ENCODE measurements at places on chromosomes 2 and 18. TPM values are rescaled to one million over a fixed set of nuclear protein-coding genes. Genes with fewer than 3 reads are reported as not detected.
A peak's percentile ranks its signal among the peaks of the same experiment; 100 is the strongest.

- no peak overlapping the region for H3K4me3 ChIP-seq
- no peak for DNase-seq
- no peaks in the 10 kb centered on the region for H3K27me3 ChIP-seq
- no peak overlapping the region for H3K27ac ChIP-seq
These were observed 70.8 kb upstream of the NOSTRIN start for GRCh38 chr2:168731616-168732015.

DNA sequence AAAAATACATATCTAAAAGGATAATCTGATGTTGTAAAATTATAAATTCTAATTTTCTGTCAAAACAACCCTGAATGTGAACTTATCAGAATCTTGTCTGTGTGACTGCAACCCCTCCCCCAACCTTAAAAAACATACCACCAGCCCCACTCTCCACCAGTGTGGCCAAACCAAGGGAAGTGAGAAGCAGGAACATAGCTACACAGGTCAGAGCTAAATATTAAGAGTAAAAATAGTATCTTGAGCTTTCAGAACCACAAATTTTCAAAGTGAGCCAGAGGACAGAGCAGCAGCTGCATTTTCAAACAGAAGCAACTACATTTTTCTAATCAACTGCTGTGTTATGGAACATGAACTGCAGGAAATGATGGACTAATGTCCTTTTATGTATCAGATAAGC is 156.7 kb downstream of the SLC4A10 start:
- no peak for DNase-seq
- H3K4me3 ChIP-seq: no peak overlapping the region
- H3K4me1 ChIP-seq: no peaks in the 10 kb centered on the region

DNA sequence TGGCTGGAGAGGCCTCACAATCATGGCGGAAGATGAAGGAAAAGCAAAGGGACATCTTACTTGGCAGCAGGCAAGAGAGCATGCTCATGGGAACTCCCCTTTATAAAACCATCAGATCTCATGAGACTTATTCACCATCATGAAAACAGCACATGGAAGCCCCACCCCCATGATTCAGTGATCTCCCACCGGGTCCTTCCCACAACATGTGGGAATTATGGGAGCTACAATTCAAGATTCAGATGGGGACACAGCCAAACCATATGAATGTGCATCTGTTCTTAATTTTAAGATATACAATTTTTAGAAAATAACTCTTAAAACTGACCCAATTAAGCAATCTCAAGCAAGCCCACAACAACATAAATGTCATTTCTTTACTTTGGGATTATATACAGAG is 12.6 kb downstream of the C18orf63 start:
- H3K27me3 ChIP-seq: no peaks in the 10 kb centered on the region
- no peak overlapping the region for H3K4me3 ChIP-seq
- no peak overlapping the region for H3K27ac ChIP-seq
- no peak for DNase-seq

- no peak for DNase-seq
- no peaks in the 10 kb centered on the region for H3K27me3 ChIP-seq
- no peaks in the 10 kb centered on the region for H3K36me3 ChIP-seq
- H3K4me1 ChIP-seq: no peaks in the 10 kb centered on the region
These were observed 62.9 kb downstream of the RPL31 start for GRCh38 chr2:101064868-101065549.

DNA sequence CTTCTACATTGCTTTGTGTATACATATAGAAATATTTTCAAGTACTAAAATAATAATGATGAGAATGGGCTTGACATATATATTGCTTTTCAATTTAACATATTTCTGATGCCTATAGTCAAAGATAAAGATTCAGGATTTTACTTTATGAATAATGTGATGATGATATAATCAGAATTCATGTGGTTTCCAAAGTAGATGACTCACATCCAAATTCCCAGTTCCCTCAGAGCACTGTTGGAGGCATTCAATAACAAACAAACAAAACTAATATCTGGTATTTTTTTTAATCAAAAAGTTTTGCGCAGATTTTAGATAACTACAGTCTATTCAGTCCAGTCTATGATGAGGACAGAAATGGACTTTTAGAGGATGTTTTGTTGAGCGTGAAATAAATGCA is 2094.5 kb upstream of the CELF4 start:
- H3K36me3 ChIP-seq: no peaks in the 10 kb centered on the region
- DNase-seq: no peak
- no peaks in the 10 kb centered on the region for H3K4me1 ChIP-seq
- H3K4me3 ChIP-seq: no peak overlapping the region
- no peaks in the 10 kb centered on the region for H3K27me3 ChIP-seq
- H3K27ac ChIP-seq: no peak overlapping the region

GRCh38 chr2:227325839-227326195 is 766 bp downstream of the MFF start:
- H3K36me3 ChIP-seq: no peaks in the 10 kb centered on the region
- H3K27ac ChIP-seq: peak overlapping the region; percentile 72

- no peaks in the 10 kb centered on the region for H3K27me3 ChIP-seq
- peaks cover 3% of the 10 kb centered on the region for H3K36me3 ChIP-seq
- no peaks in the 10 kb centered on the region for H3K4me1 ChIP-seq
These were observed 86.6 kb downstream of the FAM228A start for GRCh38 chr2:24261441-24261840.

DNA sequence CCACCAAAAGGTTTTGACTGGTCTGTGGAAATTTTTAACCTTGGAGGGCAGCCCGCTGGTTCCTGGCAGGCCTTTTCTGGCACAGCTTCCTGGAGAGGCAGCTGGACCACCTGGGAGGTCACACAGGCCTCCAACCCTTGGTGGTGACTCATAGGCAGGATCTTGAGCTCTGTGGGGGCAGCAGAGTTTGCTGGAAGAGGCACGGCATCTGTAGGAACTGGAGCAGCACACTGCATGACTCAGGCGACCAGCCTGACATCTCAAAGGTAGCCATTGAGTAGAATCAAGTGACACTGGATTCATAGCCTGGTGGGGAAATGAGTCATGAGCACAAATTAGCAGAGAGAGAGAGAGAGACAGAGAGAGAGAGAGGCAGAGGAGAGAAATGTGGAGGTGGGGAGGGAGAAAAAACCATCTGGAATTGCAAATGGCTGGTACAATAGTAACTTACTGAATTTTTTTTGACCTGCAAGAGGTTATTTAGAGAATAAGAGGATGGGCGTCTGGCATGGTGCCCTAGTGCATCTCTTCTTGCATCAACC is 57.4 kb downstream of the TRPM8 start:
- H3K27me3 ChIP-seq: no peaks in the 10 kb centered on the region
- DNase-seq: no peak
- no peaks in the 10 kb centered on the region for H3K4me1 ChIP-seq
- H3K4me3 ChIP-seq: no peak overlapping the region
- H3K27ac ChIP-seq: no peak overlapping the region

DNA sequence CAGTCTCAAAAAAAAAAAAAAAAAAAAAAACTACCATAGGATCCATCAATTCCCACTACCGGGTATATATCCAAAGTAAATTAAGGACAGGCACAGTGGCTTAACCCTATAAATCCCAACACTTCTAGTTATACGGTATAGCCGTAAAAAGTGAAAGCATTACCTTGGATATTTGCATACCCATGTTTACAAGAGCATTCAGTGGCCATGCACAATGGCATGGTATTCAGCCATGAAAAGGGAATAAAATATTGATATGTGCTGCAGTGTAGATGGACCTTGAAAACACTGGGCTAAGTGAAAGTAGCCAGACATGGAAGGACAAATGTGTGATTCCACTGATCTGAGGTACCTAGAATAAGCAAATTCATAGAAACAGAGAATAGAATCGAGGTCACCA is 111.8 kb upstream of the CAB39 start:
- peaks cover 37% of the 10 kb centered on the region for H3K4me1 ChIP-seq
- DNase-seq: no peak
- no peak overlapping the region for H3K4me3 ChIP-seq
- no peaks in the 10 kb centered on the region for H3K27me3 ChIP-seq
- no peak overlapping the region for H3K27ac ChIP-seq
- no peaks in the 10 kb centered on the region for H3K36me3 ChIP-seq

DNA sequence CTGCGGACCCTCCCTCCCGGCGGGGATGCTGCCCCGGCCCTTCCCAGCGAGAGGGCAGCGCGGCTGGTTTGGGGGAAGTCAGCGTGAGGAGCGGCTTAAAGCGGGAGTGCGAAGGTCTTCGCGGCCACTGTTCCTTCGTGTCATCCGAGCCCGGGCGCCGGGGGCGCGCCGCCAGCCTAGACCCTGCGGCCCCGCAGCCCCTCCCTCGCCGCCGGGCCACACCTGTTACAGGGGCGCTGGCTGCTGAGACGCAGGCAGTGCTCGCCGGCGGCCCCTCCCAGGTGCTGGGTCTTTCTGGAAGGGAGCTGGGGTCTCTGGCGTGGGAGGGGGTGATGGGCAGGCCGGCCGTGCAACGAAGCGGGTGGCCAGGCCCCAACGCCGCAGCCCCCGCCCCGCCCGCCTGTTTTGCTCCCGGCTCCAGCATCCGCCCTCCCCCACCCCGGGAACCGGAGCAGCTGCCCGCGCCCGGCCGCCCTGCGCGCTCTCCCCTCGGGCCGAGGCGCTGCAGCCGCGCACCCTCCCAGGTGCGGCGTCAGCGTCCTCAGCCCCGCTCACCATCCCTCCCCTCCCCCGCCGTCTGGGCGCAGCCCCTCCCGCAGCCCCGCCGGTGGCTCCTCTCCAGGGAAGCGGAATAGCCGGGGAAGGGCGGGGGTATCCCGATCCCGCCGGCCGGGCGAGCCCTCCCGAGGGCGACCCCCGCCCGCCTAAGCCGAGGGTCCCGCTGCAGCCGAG is 727 bp downstream of the KIF1A start:
- H3K27ac ChIP-seq: no peak overlapping the region
- no peak for DNase-seq
- no peaks in the 10 kb centered on the region for H3K36me3 ChIP-seq
- H3K27me3 ChIP-seq: peaks cover 61% of the 10 kb centered on the region
- peaks cover 4% of the 10 kb centered on the region for H3K4me1 ChIP-seq

GRCh38 chr2:7866825-7867224 is 815.0 kb upstream of the ID2 start:
- H3K4me1 ChIP-seq: peaks cover 5% of the 10 kb centered on the region
- no peak for DNase-seq
- H3K4me3 ChIP-seq: no peak overlapping the region
- H3K36me3 ChIP-seq: no peaks in the 10 kb centered on the region
- H3K27me3 ChIP-seq: no peaks in the 10 kb centered on the region

GRCh38 chr18:60965856-60966255 is 367.4 kb upstream of the CDH20 start:
- H3K27me3 ChIP-seq: no peaks in the 10 kb centered on the region
- no peak overlapping the region for H3K27ac ChIP-seq
- H3K36me3 ChIP-seq: no peaks in the 10 kb centered on the region
- no peak for DNase-seq
- no peaks in the 10 kb centered on the region for H3K4me1 ChIP-seq

DNA sequence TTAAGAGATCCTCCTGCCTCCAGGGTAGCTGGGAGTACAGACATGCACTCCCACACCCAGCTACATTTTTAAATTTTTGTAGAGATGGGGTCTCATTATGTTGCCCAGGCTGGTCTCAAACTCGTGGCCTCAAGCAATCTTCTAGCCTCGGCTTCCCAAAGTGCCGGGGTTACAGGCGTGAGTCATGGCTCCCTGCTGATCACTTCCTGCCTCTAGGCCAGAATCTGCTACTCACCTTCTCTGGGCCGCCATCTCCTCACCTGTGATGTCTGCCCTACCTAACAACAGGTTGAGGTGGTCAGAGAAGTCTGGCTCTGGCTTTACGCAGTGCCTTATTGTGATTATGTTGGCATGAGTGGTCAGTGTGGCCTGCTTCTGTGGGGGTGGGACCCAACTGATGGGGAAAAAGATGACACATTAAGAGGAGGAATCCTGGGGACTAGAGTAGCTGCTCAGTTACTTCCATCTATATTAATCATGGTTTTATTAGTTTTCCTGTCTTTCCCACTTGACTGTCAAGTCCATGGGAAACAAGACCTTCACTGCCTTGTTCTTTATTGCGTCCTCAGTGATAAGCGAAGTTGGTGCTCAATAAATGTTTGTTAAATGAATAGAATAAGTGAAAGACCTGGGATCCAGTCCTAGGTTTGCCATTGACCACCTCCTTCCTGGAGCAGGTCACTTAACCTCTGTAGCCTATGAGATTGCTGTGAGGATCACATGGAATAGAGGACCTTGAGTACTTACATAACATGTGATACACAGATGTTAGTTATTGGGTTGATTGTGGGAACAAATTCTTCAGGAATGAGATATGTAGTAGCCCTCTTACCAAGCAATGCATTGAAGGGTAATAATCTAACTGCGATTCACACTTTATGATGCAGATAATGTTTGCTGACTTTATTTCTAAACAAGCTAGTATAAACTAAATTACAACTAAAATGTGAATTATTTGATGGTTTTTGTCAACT is 15.7 kb downstream of the KCTD1 start:
- H3K27ac ChIP-seq: no peak overlapping the region
- H3K36me3 ChIP-seq: no peaks in the 10 kb centered on the region
- DNase-seq: no peak
- no peaks in the 10 kb centered on the region for H3K27me3 ChIP-seq
- H3K4me3 ChIP-seq: no peak overlapping the region

GRCh38 chr2:200188876-200189275 is 117.6 kb upstream of the SPATS2L start:
- H3K4me1 ChIP-seq: no peaks in the 10 kb centered on the region
- no peaks in the 10 kb centered on the region for H3K27me3 ChIP-seq
- no peak for DNase-seq
- no peaks in the 10 kb centered on the region for H3K36me3 ChIP-seq
- H3K27ac ChIP-seq: no peak overlapping the region
- H3K4me3 ChIP-seq: no peak overlapping the region

- no peaks in the 10 kb centered on the region for H3K27me3 ChIP-seq
- DNase-seq: no peak
- H3K27ac ChIP-seq: no peak overlapping the region
- H3K36me3 ChIP-seq: no peaks in the 10 kb centered on the region
- H3K4me1 ChIP-seq: peaks cover 45% of the 10 kb centered on the region
These were observed 372.2 kb upstream of the HS6ST1 start for GRCh38 chr2:128690869-128691268.

DNA sequence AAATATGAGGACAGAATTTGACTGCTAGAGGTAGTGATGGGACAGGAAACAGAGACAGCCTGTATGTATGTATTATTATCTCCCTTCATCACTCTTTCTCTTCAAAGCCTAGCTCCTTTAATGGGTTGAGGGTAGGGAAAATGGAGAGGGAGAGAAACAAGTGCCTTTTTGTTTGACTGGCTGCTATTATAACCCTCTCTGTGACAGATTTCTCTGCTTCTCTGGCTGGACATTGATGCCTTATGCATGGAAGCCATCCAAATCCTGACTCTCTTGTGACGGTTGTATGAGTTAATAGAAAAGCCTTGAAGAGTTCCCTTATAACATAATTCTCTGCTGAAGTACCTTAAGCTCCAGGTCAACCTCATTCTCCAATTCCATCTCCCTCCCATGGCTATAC is 118.5 kb upstream of the COL5A2 start:
- H3K4me3 ChIP-seq: no peak overlapping the region
- H3K36me3 ChIP-seq: no peaks in the 10 kb centered on the region
- DNase-seq: no peak
- H3K27me3 ChIP-seq: no peaks in the 10 kb centered on the region
- H3K4me1 ChIP-seq: peaks cover 22% of the 10 kb centered on the region

Gene DSG1
- 0.61 TPM for total RNA-seq

Gene AMER3
- total RNA-seq: under 0.01 TPM

Gene ALKAL2
- total RNA-seq: 1.7 TPM

Gene CD8B2
- 22.1 TPM for total RNA-seq

Gene GRP
- not detected for total RNA-seq

Gene TUBA4B
- 0.05 TPM for total RNA-seq

Gene FTCDNL1
- 0.94 TPM for total RNA-seq

Gene KIF3C
- total RNA-seq: 3.1 TPM

Gene MAPK4
- total RNA-seq: 6.9 TPM

Gene APOB
- total RNA-seq: 0.09 TPM

Data from thymus (tissue), 14 donors.